Activated naive CD4-positive, alpha-beta T cell treated with anti-CD3 and anti-CD28 coated beads, Interleukin-2, amount 10 ng/mL, durations not matched to agents 7 days and 5 days (primary cell): ENCODE measurements at places on chromosomes 2 and 18.

DNA sequence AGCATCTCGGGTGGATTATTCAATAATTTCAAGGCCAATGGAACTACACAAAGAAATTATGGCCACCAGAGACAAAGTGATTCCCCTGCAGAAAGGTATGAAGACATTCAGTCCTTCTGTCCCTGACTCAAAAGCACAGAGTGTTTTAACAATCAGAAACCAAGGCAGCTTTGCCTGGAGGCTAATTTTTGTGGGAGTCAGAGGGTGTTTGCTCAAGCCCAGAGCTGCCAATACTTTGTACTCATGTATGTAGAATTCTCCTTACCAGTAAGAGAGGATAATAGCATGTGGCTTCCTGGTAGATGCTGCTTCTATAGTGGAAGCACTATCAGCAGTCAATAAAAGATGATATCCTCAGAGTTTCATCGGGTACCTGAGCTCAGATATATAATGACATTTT is 178.4 kb downstream of the KCNE4 start:
- no peak for DNase-seq

DNA sequence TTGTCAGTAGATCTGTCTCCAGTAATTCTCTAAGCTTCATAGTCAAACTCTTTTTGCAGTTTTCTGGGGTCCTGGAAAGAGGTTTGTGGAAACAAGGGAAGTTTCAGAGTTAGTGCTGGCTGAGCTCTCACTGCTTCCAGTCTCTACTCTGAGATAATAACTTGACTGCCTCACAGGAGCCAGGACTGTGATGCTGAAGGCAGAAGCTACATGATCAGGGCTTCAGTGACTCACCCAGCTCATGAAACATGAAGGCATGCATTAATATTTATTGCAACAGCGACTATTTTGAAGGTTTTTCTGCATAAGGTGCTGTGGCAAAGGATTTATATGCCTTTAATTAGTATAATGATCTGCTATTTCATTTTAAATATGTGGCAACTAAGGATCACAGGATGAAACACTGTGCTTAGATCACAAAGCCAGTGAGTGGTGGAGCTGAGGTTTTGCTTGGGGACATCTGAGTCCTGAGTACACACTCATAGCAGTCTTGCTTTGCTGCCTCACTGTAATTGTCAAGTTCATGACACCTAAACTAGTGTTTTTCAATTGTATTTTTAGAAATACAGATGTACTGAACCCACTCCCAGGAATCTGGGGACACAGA is 448.4 kb upstream of the GCFC2 start:
- no peak for DNase-seq

GRCh38 chr18:38460657-38461056 is 895.1 kb upstream of the CELF4 start:
- no peak for DNase-seq

DNA sequence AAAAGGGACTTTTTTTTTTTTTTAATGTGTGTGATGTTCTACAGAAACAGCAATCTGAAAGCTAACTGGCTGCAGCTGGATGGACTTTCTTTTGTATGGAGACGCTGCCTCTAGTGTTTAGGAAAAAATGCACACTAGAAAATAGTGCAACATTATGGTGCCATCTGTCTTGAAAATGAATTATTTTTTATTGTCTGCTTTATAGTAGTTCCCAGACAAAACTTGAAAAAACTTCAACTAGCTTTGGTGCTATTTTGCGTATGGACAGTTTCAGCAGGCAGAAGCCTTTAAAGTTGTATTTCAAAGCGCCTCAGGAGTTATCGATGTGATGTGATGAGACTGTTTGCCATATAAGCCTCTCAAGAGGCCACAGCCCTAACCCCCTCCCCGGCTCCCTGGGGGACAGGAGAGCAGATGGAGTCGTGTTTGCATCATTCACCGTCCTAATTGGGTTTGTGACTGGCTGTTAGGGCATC is 86.9 kb downstream of the LTBP1 start:
- DNase-seq = no peak

GRCh38 chr18:2840521-2840920 is 6.3 kb upstream of the EMILIN2 start:
- DNase-seq = no peak

DNA sequence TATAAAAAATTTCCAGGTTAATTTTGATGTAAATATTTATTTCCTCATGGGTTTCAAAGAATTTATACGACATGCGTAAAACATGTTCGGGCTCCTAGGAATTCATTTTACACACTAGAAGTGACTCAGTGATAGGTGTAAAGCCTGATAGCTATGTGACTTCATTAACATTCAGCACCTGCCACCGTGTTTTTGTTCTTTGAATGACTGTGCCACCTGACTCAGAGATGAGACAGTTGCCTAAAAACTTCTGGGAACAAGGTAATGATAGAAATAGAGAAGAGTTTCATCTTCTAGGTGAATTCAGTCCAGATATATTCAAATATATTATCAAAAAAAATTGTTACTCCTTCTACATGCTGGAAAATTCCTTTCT is 10.0 kb downstream of the IL1R2 start:
- no peak for DNase-seq
